CD4-positive, alpha-beta T cell treated with Interleukin-12 subunit alpha and Interleukin-12 subunit beta, for 1 hour (primary cell): ENCODE measurements at places on chromosomes 5 and 9.

- DNase-seq: no peak
Measured at GRCh38 chr5:141762790-141763368, 80.8 kb upstream of the ARAP3 start.

- no peak for DNase-seq
Measured at GRCh38 chr5:1352231-1353219, 7.6 kb upstream of the CLPTM1L start.

GRCh38 chr9:91465420-91465819 lies 41.8 kb upstream of the NFIL3 start:
- DNase-seq: no peak

GRCh38 chr9:126366366-126367011 lies 39.9 kb downstream of the MVB12B start:
- DNase-seq: no peak

- DNase-seq: no peak
Measured at GRCh38 chr9:23820451-23821374, 5.3 kb downstream of the ELAVL2 start.

DNA sequence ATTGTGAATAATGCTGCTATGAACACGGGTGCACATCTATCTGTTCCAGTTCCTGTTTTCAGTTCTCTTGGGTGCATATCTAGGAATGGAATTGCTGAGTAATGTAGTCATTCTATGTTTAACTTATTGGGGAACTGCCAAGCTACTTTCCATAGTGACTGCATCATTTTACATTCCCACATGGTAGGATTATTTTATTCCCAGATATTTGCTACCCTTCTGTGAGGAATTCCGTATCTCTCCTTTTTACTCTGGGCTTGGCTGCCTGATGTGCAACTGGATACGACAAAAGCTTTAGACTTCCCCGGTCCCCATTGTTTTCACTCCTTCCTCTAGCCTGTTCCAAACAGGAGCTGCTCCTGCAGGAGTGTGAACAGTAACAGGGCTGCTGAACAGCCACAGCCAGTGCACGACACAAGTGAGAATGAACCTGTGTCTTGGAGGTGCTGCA lies 7.2 kb downstream of the TAS2R1 start:
- no peak for DNase-seq

DNA sequence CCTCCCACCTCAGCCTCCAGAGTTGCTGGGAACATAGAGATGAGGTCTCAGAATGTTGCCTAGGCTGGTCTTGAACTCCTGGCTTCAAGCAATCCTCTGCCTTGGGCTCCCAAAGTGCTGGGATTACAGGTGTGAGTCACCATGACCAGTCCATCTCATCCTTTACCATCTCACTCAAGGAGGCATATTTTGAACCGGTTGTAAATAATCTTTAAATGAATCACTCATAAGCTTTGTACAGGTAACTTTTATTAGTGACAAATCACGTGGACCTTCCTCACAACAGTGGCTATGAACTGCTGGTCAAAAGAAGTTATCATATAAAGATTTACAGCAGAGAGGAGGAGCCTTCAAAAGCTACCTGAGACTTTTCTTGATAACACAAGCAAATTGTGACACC lies 70.7 kb downstream of the RFK start:
- DNase-seq: no peak

DNA sequence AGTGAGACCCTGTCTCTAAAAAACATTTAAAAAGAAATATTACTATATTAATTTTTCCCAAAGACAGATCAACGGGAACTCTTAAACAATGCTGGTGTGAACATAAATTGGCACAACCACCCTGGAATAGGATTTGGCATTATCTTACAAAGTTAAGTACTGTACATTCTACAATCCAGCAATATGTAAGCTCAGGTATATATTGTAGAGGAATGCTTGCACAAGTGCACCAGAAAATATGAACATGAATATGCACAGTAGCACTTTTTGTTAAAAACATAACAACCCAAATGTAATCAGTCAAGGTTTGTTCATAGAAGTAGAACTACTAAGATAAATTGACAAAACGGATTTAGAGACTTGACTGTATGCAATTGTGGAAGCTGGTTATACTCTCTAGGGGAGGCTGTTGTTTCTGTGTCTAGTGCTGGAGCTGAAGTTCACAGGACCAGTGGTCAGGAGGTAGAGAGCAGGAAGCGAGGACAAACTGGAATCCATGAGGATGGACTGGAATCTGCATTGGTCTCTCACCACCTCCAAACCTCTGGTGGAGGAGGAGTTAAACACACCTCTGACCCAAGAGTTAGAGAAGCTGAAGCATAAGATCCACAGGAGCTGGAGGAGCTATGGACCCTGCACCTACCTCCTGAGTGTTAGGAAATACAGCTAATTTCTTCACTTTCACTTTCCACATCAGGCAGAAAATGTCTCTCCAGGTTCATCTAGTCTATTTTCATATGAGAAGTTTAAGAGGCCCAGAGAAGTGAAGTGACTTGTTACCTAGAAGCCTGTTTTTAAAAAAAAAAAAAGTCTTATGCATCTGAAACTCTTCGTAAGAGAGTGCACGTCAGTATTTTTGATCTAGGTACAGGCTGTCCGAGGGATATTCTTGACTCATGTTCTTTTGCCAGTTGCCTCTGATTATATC lies 20.3 kb upstream of the RIC1 start:
- DNase-seq: no peak

- no peak for DNase-seq
Measured at GRCh38 chr5:130385656-130386055, 481.4 kb downstream of the CHSY3 start.

DNA sequence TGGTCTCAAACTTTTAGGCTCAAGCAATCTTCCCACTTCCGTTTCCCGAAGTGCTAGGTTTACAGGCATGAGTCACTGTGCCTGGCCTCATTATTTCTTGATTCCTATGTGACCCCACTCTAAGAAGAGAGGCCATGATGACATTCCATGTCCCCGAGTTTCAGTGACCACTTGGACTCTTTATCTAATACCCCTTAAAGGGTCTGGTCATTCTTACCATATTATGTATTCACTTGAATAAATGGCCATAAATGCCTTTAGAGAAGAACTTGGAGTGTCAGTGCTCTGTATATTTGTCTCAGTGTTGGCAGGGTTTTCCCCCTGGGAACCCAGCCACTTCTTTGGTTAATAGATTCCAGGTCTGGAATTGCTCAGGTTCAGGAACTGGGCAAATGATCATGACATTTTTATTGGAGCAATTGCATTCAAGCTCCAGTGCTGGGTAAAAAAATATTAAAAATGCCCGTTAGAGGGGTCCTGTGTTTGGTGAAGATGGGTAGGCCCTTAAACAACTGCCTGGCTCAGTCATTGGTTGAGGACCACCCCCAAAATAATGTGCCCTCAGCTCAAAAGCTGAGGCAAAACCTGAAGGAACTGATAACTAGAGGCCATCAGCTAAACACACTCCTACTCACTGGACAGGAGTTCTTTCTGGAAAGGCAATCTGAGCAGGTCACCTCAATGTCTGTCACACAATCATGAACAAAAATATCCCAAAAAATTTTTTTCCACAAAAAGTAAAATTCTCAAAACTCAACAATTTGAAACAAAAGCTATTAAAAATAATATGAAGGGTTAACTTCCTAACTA lies 186.6 kb upstream of the ZNF608 start:
- no peak for DNase-seq

- DNase-seq: no peak
Measured at GRCh38 chr5:149495673-149496072, 55.6 kb downstream of the CSNK1A1 start.

- DNase-seq: no peak
Measured at GRCh38 chr5:178581621-178582020, 8.6 kb downstream of the COL23A1 start.

GRCh38 chr5:81768935-81769452 lies 18.1 kb upstream of the SSBP2 start:
- no peak for DNase-seq

GRCh38 chr9:11686733-11687132 lies 1006.5 kb upstream of the TYRP1 start:
- no peak for DNase-seq

DNA sequence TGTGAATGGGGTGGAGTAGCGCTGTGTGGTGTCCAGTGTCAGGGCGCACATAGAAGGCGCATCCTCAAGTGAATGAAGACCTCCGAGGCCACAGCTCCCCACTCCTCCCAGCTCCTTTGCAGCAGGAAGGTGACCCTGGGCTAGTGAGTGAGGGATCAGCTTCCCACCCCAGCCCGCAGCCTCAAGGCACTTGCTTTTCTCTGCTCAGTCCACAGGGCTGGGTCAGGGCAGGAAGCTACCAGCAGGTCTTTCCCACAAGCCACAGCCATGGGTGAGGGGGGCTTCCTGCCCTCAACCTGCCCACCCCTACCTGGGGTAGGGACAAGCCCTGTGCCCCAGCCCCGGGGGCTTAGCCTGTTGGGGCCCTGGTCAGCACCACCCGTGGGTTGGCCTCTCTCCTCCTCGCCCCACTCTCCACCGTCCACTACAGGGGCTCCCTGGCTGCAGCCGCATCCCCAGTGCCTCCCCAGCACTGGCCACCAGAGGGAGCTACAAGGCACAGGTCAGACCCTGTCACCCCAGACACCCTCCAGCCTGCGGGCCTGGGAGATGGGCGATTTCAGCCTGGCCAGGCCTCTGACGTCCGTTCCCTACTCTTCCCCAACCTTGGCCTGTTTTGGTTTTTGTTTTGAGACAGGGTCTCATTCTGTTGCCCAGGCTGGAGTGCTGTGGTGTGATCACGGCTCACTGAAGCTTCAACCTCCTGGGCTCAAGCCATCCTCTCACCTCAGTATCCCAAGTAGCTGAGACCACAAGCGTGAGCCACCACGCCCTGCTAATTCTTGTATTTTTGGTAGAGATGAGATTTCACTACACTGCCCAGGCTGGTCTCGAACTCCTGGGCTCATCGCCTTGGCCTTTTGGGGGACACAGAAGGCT lies 1.3 kb upstream of the ABCA2 start:
- DNase-seq: peak; percentile 71

- DNase-seq: peak; percentile 18
Measured at GRCh38 chr5:67416133-67416937, 219.7 kb upstream of the CD180 start.

- DNase-seq: no peak
Measured at GRCh38 chr9:4933177-4933576, 51.9 kb upstream of the JAK2 start.

GRCh38 chr5:149537374-149537975 lies 13.8 kb downstream of the CSNK1A1 start:
- no peak for DNase-seq

DNA sequence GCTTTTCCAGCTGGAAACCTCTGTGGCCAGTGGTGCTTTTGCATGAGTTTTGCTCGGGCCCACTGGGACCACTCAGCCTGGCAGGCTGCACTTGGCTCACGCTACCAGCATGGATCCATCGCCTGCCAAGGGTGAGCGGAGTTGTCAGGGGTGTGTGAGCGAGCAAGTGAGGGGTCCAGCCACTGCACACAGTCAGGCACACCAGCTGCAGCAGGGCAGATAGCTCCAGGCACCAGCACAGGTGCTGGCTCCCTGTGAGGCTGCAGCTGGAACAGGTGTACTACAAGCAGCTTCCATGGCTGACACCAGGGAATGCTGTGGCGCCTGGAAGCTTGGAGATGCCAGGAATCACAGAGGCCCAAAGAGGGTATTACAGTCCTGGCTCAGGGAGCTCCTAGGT lies 391.2 kb upstream of the SGCD start:
- no peak for DNase-seq

- no peak for DNase-seq
Measured at GRCh38 chr5:125180231-125180829, 433.9 kb upstream of the ZNF608 start.

GRCh38 chr9:113463418-113464285 lies at the start of gene RGS3:
Gene RGS3, plus strand, starts transcription at chr9:113463727. Its CDS starts 76 bp downstream, at chr9:113463803.
- no peak for DNase-seq

DNA sequence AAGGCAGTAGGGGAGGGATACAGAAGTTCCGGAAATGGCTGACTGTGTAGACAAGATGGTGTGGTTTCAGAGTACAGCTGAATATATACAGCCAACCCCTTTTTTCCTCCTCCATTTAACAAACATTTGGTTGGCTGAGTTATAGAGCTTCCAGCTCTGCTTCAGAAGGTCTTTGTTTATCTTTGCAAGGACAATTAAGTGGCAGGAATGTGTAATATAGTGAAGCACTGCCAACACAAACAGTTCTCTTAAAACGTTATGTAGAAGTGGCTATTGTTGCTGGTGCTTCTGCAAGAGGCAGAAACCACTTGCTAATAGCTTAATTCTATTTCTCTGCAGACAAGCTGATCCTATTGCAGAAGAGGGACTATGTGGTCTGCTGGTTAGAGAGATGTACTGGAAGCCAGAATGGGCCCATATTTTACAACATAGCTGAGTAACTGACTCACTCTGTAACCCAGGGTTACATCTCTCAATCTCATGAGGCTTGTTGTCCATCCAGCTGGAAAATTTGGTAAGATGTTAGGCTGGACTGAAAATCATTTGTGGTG lies 62.7 kb upstream of the OSMR start:
- DNase-seq: no peak

DNA sequence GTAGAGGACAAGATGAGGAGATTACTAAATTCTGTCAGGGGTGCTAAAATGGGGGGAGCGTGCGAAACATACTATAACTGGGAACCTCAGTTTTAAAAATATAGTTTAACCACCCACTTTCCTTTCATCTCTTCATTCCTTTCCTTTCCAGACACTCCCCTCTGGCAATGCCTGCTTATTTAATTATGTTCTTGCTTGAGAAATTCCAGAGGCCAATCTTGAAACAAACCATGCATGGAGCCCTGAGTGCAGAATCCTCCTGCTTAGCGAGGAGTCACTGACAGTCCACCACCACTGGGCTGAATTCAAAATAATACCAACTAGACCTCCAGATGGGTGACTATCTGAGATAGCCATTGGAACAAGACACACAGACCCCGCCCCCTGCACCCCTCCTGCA lies 29.7 kb upstream of the C9orf72 start:
- no peak for DNase-seq

GRCh38 chr5:173746047-173746646 lies 129.7 kb upstream of the BOD1 start:
- DNase-seq: no peak

DNA sequence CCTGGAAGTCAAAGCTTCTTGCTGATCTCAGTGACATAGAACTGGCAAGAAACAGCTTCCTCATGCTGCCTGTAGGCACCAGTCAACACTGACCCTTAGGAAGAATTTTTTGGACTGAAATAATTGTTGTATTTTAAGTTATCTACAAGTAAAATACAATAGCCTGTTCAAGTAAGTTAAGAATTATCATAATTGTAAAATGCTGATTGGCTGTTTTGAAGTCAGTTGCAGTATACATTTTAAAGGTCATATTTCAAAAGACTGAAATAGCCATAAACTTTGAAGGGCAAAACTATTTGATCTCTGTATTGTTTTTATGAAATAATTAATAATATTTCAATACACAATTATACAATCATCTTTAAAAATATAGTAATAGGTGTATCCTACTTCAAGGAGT lies 794.9 kb downstream of the MAT2B start:
- no peak for DNase-seq
